Nucleus accumbens (tissue), 56 donors: ENCODE measurements at places on chromosomes 5 and 9.

GRCh38 chr5:78717674-78718584, 69.4 kb upstream of the LHFPL2 start:
- no peak for DNase-seq

DNA sequence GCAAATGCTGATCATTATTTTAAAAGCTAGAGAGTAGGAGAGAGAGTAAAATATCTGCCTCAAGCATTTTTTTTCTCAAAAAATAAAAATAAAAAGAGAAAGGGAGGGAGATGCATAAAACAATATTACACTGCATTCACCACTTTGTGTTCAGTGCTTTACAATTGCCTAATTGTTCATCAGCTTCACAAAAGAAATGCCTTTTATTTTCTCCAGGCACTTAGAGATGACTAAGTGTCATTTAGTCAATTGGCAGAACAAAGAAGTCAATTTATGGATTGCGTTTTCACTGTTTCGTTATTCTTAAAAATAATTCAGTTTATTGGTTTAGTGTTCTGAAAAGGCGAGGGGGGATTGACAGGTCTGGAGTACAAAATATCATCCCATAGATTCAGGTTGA, 232.5 kb upstream of the CCNH start:
- DNase-seq = no peak

GRCh38 chr9:94945197-94946144, 219.0 kb downstream of the AOPEP start:
- no peak for DNase-seq

- no peak for DNase-seq
Measured at GRCh38 chr9:76651119-76651705, 113.0 kb upstream of the PCA3 start.

DNA sequence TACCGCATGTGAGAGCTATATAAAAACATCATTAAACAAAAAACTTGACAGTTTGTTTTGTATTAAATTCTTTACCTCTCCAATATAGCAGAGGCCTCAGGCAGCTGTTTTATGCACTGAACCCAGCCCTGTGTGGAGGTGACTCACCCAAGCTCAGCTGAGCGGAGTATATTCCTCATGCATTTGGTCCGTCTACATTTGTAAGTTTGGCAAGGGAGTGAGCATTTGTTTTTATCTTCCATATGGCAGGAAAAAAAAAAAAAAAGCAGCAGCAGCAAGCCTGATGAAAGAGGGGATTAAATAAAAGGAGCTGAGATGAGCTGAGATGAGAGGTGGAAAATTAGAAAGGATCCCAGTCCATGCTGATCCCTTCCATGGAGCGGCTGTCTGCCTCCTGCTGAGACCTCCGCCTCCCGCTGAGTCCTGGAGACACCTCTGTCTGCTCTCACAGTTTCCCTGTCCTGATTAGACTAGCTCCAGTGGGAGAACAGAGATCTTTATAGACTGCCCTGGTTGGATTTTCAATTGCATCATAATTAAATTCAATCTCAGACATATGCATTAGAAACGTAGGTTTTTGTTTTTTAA, 112.0 kb upstream of the CTNND2 start:
- DNase-seq = no peak

GRCh38 chr5:151144922-151145321, 12.7 kb downstream of the ANXA6 start:
- DNase-seq = no peak

DNA sequence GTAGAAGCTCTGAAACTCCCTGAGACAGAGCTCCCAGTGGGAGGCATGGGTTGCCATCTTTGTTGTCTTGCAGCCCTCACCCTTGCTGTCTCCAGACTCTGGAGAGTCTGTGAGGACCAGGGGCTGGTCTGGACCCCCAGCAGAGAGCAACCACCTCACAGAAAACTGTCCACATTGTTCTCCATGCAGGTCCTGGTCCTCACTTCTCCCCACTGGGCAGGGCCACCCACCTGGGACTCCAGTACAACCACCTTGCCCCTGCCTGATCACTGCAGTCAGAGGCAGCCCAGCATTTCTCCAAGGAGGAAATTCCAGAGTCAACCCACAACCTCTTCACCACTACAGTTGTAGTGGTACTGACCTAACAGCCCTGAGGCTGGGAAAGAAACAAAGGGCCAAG, 285.6 kb upstream of the RPS23 start:
- no peak for DNase-seq

DNA sequence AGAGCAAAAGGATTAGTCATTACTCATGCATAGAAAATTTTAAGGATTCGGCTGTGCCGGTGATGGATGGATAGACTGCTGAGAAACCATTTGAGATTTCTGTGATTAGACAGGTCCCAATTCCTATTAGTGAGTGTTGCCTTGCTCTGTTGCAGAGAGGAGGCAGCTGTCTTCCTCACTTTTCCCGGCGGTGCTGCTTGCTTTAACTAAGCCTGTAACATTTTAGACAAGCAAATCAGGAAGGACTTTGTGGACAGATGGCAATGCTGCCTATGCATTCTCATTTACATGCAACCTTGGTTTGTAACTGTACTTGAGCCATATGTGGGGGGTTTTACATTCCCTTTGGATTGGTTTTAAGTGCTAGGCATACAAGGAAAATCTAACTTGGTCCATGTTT, 1176.3 kb downstream of the CDH18 start:
- DNase-seq = no peak

GRCh38 chr9:77451507-77451906, 196.6 kb downstream of the GNA14 start:
- DNase-seq = no peak

DNA sequence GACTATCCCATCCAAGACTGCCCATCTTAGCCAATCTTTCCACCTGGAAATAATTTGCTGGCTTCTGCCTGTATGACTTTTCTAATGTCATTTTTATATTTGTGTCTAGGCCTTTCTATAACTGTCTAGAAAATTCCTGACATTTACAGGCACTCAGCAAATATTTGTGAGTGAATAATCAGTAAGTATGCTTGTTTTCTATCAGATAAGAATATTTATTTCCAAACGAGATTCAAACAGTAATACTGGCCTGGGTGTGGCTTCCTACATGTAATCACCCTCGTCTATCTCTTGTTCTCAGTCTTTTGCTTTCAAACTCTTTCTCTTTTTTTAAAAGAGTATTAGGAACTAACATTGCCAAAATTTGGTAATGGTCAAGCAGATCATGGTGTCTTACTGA, 466.2 kb downstream of the RAB3C start:
- DNase-seq = no peak

DNA sequence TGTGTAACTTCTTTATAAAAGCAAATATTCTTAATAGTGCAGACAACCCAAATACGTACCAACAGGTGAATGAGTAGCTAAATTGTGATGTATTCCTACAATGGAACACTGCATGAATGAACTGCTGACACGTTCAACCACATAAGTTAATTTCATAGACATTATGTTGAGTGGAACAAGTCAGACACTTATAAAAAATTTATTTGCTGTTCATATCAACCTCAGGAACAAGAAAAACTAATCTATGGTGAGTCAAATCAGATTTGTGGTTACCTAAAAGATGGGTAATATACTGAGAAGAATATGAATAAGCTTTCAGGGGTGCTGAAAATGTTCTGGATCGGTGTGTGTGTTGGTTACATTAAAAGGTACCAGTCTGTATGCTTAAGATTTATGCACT, 35.7 kb downstream of the INVS start:
- DNase-seq = no peak

GRCh38 chr9:76687861-76688391, 76.3 kb upstream of the PCA3 start:
- no peak for DNase-seq

DNA sequence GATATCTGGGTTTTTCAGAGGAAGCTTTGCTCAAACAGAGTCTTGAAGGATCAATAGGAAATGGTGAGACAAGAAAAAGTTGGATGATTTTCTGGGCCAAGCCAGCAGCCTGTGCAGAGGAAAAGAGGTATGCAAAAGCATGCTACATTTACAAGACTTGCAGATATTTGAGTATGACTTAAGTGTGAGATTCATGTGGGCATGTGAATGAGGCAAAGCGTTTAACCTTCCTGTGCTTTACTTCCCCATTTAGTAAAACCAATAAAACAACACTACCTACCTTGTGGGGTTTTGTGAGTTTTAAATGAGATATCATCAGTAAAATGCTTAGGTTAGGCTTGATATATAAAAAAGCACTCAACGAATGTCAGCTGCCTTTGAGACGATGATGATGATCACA, 58.1 kb downstream of the PIP5K1B start:
- DNase-seq = no peak
